ENCODE measurements at places on chromosomes 1 and 21.

- no peak for DNase-seq
Observed at GRCh38 chr1:235090406-235091069, 38.1 kb downstream of the TOMM20 start.

- DNase-seq: no peak
Observed at GRCh38 chr1:199020904-199021303, 382.1 kb downstream of the PTPRC start.

- DNase-seq: no peak
Observed at GRCh38 chr1:240508201-240508600, 103.8 kb downstream of the GREM2 start.

- DNase-seq: no peak
Observed at GRCh38 chr1:16724718-16725438, 15.4 kb upstream of the RNU1-4 start.
